ENCODE measurements at places on chromosomes 13 and 19.

GRCh38 chr13:75861786-75862185 lies 225.7 kb downstream of the LMO7 start:
- DNase-seq, result no peak

DNA sequence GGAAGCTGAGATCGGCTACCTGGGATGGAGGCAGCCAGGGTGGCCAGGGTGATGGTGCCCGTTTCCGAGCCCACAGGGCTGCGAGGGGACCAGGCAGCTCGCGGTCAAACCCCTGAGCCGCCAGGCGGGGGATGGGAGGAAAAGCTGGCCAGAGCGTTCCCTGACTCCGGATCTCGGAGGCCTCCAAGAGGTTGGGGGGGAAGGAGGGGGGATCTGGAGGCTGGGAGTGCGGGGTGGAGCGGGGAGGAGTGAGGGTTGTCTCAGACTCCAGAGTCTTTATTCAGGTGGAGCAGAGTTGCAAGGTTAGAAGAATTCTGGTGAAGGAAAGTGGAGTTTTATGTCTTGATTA lies 1.1 kb downstream of the CACNG7 start:
- no peak for DNase-seq

GRCh38 chr13:71721104-71721503 lies 145.9 kb downstream of the DACH1 start:
- DNase-seq, result no peak

DNA sequence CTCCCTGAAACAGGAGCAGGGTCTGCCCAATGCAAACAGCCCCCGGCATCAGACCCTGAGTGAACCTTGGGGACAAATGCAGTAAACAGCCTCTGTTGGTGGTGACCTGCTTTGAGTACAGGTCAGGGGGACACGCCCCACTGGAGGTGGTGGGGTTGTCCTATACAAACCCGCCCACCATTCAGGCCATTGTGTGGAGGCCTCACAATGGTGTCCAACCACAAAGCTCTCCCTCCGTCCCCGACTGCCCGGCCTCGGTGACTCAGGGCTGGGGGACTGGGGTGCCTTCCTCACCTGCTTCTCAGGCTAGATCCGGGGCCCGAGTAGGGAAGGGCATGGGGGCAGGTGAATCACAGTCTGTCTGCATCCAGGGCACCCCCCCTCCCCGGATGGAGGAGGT lies 1.5 kb downstream of the MUC16 start:
- no peak for DNase-seq

- peak; percentile 60 for DNase-seq
Observed at GRCh38 chr13:42007844-42008243, 40.6 kb upstream of the DGKH start.

DNA sequence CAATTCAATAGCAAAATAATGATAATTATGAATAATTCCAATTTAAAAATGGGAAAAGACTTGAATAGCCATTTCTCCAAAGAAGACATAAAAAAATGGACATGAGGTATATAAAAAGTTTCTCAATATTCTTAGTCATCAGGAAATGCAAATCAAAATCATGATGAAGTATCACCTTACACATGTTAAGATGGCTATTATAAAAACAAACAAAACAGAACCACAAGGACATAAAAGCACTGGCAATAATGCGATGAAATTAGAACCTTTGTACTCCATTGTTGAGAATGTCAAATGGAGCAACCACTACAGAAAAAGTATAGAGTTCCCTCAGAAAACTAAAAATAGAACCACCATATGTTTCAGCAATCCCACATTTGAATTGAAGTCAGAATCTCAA lies 1186.1 kb downstream of the SLITRK5 start:
- DNase-seq, result no peak

- DNase-seq, result peak; percentile 52
Observed at GRCh38 chr13:30832845-30833332, 73.2 kb upstream of the MEDAG start.

DNA sequence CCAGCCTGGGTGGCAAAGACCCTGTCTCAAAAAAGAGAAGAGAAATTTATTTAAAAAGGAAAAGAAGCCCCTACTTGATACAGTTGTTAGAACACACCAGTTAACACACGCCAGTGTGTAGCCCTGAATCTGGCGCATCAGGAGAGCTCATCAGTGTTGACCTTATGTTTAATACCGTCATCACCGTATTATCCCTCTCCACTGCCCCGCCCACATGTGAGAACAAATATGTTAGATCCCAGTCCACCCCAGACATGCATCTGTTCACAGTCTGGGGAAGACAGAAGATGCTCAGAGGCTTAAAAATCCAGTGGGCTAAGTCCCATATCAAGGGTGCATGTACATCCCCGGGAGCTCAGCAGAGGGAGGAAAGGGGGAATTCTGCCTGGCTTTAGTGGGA lies 155.2 kb downstream of the DPF1 start:
- no peak for DNase-seq

GRCh38 chr19:49889038-49889686 lies 7.5 kb downstream of the IL4I1 start:
- no peak for DNase-seq

DNA sequence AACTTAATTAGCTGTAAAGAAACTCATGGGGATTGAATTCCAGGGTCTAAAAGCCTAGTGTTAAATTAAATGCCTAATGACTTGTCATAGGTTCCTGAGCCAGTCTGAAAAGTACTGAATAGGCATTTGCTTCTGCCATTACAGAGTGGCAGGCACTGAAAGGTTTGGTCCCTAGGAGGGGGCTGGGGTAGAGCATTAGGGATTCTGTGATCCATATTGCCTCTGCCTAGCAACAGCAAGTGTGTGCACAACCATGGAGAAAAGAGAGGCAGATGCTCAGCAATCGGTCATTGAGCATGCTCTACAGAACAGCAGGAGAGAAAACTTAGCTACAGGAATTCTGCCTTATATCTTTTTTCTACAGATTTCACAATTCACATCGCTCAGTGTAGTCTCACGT lies 133.5 kb downstream of the TRPC4 start:
- no peak for DNase-seq

DNA sequence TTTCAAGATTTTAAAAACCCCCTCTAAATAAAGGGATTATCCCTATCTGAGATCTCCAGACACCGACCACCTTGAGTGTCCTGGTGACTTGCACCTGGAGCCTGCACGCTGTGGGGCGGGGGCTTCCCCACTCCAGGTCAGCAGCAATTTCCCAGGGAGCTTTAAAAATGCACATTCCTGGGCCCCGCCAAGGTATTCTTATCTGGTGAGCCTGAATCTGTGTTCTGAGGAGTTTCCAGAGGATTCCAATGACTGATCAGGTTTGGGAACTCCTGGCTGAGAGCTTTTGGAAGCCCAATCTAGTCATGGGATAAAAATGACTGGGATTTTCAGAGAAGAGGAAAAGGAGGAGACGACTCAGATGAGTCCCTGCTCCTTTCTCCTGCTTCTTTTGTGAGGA lies 66.1 kb downstream of the FGF9 start:
- no peak for DNase-seq

DNA sequence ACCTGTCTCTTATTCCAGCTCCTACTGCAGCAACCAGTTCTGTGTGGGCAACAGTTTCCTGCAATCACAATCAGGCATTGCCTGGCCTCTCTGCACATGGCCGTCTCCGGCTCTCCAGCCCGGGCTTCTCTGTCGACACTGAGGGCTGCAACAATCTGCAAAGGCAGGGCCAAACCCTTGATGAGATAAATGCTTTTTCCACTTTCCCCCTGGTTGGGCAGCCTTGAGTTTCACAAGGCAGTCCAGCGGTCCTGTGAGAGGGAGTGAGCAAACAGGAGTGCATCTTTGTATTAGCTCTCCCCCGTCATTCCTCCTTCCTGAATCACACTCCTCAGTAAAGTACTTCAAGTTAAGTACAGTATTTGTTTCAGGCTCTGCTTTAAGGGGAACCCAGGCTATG lies 40.7 kb upstream of the VWA8 start:
- DNase-seq, result peak; percentile 83

DNA sequence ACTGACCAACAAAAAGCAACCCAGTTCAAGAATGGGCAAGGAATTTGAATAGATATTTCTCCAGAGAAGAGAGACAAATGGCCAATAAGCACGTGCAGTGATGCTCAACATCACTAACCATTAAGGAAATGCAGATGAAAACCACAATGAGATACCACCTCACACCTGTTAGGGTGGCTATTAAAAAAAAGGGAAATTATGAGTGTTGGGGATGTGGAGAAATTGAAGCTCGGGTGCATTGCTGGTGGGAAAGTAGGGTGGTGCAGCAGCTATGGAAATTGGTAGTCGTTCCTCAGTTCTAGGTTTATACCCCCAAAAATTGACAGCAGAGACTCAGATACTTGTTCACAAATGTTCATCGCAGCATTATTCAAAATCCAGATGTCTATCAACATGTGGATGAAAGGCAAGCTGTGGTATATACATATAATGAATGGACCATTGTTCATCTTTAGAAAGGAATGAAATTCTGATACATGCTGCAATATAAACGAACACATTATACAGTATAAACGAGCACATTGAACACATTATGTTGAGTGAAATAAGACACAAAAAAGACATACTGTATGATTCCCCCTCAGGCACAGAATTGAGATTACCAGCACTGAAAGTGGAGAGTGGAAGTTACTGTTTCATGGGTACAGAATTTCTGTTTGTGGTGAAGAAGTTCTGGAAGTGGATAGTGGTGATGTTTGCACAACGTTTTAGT lies 927 bp downstream of the CHAMP1 start:
- DNase-seq, result no peak

DNA sequence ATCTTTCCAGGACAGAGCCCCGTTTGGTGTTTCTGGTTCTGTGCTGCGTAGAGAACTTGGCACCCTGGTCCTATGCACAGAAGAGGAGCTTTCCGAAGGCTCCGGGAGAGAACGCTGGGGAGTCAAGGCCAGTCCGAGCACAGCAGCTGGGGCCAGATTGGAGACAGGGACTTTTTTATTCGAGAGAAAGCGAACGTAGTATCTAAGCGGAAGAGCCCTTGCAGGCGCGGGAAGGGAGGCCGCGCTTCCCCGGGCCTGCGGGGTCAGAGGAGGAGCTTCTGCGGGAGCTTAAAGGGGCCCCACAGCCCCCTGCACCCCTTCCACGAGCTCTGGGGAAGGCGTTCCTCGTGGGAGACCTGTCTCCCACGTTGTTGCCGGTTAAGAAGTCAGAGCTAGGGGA lies 48.6 kb upstream of the ARHGEF7 start:
- DNase-seq, result no peak

All from EH (cell line).